ENCODE measurements at places on chromosomes 6 and 20. TPM values are rescaled to one million over a fixed set of nuclear protein-coding genes. Genes with fewer than 3 reads are reported as not detected.
A peak's percentile ranks its signal among the peaks of the same experiment; 100 is the strongest.

- DNase-seq, result no peak
These were observed 42.3 kb upstream of the OCSTAMP start for GRCh38 chr20:46592580-46593362.

The ADGRG6 gene
- not detected for total RNA-seq

- DNase-seq, result peak; percentile 66
These were observed 126.7 kb downstream of the BCAS1 start for GRCh38 chr20:53943522-53944291.

DNA sequence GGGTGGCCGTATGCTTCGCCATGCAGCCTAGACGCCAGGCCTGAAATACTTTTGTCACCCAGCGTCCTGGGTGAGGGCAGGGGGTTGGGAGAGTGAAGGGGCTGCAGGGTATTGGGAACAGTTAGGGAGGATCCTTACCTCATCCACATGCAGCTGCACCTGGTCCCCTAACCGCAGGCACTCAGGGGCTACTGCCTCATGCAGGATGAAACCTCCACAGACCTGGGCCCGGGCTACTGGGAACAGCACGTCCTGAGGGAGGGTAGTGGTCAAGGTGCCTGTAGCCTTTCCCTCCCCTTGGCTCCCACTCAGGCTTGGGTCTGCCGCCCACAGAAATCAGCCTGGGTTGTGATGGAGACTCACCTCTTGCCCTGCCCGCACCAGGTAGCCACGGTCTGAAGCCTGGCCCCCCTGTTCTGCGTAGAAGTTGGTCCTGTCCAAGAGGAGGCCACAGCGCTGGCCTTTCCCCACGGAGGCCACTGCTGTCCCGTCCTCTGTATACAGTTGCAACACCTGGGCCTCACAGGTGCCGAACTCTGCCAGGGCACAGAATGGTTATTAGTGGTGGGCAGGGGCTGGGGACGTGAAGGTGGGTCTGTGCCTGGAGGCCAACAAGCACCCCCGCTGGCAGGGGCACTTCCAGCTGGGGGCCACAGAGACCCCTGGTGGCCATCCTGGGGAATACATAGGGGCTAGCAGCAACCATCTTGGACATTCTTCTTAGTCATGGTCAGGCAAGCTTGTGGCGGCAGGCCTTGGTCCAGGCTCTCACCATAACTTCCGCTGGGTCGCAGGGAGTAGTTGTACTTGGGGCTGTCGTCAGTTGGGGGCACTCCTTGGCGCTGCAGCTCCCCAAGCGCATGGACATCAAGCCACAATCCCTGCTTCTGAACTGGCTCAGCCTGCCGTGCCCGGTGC, 8.6 kb downstream of the AARS2 start:
- peak; percentile 50 for DNase-seq

The ESR1 gene
- not detected for total RNA-seq

- DNase-seq, result peak; percentile 16
These were observed 37.6 kb upstream of the ZBP1 start for GRCh38 chr20:57657535-57658446.

GRCh38 chr20:1894471-1894950, 696 bp upstream of the SIRPA start:
- no peak for DNase-seq

The WDR27 gene
- total RNA-seq, result 107 TPM

- DNase-seq, result no peak
These were observed 54.4 kb downstream of the TOX2 start for GRCh38 chr20:43969028-43969447.

DNA sequence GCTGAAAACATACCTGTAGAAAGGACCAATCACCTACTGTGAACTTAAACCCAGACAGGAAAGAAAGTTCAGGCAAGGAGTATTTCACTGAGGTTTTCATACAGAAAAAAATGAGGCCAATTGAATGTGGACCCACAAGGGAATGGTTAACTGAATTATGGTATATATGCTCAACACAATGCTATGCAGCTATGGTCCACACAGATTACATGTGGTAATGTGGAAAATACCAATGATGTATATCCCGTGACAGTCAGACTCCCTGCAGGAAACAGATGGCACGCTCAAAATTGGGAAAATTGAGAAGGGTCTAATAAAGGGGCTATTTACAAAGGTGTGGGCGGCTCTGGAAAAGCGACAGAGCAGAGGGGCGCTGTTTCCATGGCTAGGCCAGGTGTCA, 47.1 kb upstream of the PIM1 start:
- no peak for DNase-seq

DNA sequence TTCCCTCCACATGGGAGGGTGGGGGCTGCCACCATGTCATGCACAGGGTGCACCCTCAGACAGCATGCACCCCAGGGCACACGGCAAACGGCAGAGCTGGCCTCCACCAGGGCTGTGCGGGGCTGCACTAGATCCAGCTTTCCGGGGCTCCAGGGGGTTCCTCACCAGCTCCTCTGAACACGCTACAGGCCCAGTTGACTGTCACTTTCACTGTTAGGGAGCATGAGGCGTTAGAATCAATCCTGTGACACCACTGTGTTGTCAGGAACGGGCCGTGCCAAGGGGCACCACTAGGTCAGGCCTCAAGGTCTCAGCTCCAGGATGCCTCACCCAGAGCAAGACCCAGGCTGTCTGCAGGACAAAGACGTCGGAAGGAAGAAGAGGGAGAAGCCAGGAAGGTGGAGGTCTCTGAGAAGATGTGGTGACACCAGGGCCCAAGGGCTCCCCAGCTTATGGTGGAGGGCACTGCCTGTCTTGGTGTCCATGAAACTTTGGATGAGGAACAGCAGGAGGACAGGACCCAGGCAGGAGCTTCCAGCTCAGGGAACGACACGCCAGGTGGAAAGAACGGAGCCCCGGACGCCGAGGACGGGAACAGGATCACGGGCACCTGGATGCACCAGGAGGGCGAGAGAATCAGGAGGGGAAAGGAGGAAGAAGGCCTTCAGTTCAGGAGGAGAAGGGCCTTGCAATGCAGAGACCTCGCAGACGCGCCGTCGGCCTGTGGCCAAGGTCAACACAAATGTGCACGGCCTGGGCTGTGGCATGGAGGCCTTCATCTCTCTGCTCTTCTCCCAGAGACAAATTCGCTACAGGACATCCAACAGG, 49.5 kb downstream of the YTHDF1 start:
- DNase-seq, result no peak

The FNDC1 gene
- 19.9 TPM for total RNA-seq

- DNase-seq, result no peak
These were observed 61.3 kb downstream of the ATRN start for GRCh38 chr20:3532089-3532615.

The SALL4 gene
- not detected for total RNA-seq

The PRICKLE4 gene
- total RNA-seq, result 1.2 TPM

The PPP1R14C gene
- total RNA-seq, result 1.3 TPM

GRCh38 chr6:24798740-24799540, at the start of gene ARMH2:
Gene ARMH2, minus strand, starts transcription at chr6:24798917. Its CDS starts 60 bp downstream, at chr6:24798857.
- DNase-seq, result no peak

DNA sequence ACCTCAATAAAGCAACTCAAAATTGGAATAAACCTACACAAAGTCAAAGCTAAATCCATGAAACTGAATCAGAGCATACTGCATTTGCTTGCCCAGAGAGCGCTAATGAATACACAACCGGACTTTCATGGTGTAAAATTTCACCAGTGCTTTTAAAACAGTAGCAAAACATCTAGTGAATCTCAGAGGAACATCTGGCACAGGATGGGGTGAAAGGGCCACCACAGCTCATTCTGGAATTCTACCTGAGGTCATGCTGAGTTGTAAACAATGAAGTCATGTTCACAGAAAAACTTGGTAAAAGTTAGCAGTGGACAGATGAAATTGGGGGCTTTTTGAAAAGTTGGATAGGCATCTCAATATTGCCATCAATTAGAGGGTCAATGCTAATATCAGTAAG, 125.6 kb upstream of the STXBP5 start:
- DNase-seq, result no peak

DNA sequence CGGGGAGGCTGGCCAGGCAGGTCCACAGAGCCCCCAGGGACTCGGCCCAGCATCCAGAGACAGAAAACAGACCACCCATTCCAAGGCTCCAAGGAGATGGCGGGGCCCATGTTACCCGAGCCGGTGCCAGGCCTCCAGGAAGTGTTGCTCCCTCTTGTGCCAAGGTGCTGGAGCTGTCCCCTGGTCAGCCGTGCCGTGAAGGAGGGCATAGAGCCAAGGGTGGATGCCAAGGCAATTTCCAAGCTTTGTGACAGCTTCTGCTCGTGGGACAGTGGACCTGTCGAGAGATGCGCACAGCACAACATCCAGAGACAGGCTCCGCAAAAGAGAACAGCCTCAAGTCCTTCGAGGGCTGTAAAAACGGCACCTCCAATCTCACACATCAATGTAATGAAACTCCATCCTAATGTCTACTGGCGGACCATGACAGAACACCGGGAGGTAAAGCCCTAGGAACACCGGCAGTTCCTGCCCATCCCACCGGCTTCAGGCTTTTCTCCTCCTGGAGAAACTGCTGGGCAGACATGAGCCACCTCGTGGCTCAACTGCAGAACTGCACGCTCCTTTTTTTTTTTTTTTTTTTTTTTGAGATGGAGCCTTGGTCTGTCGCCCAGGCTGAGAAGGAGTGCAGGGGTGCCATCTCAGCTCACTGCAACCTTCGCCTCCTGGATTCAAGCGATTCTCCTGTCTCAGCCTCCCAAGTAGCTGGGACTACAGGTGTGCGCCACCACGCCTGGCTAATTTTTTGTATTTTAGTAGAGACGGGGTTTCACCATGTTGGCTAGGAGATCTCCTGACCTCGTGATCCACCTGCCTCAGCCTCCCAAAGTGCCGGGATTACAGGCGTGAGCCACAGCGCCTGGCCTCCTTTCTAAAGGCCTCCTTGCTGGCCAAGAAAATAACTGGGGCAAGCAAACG, 30.9 kb upstream of the AVP start:
- DNase-seq, result peak; percentile 53

GRCh38 chr6:101545191-101545590, 151.7 kb downstream of the GRIK2 start:
- DNase-seq, result no peak

DNA sequence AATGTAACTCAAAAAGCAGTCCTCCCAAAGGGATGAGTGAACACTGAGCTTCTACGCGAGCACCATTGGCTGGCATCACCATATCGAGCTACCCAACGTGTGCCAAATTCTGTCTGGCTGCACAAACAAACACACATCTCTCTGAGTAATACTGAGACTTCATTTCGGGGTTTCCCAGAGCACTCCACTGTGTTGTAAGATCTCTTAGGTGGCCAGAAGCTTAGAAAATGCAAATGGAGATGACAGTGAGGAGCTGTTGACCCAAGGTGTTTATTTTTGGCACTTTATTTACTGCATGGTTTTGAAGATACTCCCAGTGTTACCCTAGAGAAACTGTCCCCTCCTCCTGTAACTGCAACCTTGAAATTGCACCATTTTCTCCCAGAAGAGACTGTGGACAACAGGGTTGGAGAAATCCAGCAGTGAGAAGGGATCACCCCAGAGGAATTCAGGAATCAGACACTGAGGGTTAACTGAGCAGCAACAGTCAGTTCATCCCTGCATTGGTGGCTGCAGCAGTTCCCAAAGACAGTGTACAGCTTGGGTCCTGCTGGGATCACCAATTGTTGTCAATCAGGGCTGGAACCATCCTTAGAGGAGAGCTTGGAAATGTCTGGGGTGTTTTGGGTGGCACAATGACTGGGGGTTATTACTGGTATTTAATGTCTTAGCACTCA, 1.0 kb upstream of the RIPOR2 start:
- no peak for DNase-seq

The SLC17A3 gene
- not detected for total RNA-seq

The RAD21L1 gene
- not detected for total RNA-seq

The RGS17 gene
- not detected for total RNA-seq

The TASP1 gene
- total RNA-seq, result 15.1 TPM

DNA sequence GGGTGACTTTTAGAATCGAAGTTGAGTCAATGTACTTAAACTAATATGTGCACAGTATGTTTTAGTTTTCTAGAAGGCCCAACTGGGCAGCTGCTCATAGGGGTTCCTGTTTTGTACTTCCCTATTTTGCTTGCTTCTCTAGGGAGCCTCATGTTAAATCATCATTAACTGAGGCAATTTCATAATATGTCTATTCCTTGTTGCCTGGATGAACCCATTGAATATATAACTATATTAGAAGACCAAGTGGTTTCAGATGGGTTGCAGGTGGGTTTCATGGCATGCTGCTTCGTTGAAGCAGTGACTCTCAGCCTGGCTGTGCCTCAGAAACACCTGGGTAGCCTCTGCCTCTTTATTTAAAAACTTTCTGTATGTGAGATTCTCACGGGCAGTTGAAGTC, 22.2 kb downstream of the CARMIL1 start:
- peak; percentile 87 for DNase-seq

DNA sequence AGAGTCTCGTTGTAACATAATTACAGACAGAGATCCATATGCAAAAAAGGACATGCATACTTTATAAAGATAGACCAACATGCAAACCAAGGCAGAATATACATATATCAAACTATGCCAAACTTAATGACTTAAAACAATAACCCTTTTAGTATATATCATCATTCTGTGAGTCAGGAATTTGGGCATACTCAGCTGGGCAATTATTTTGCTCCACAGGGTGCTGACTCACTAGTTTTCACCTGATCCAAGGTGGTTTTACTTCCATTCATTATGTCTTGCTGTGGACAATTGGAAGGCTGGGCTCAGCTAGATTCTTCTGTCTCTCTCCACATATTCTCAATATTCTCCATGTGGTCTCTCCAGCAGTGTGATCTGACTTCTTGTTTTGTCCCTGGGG, 41.2 kb upstream of the RNF146 start:
- DNase-seq, result no peak

DNA sequence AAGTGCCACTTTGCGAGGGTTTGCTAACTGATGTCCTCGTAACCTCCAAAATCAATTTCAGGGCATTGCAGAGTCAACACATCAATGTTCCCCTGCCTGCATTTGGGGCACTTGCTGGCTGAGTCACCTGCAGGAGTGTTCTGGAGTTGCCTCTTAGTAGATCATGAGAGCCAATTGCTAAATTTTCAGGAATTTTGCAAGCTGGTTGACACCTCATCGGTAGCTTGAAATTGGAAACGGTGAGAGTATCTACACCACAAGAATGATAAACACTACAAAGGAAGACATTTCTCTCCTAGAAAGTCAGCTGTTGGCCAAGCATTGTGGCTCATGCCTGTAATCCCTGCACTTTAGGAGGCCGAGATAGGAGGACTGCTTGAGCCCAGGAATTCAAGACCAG, 10.8 kb upstream of the BFSP1 start:
- no peak for DNase-seq
